HT1080 (cell line): ENCODE measurements at places on chromosomes 5 and 9.

GRCh38 chr9:4508246-4508906 lies 18.1 kb downstream of the SLC1A1 start:
- DNase-seq: peak; percentile 47

DNA sequence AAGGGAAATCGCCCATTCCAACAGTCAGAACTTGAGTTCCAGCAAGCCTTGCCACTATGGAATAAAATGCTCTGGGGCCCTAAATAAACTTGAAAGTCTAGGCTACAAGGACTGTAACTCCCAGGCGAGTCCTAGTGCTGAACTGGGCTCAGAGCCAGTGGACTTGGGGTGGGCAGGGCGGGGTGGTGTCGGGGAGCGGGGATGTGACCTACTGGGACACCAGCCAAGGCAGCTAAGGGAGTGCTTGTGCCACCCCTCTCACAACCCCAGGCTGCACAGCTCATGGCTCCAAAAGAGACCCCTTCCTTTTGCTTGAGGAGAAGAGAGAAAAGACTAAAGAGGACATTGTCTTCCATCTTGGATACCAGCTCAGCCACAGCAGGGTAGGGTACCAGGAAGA lies 61.5 kb downstream of the MEIKIN start:
- DNase-seq: no peak

DNA sequence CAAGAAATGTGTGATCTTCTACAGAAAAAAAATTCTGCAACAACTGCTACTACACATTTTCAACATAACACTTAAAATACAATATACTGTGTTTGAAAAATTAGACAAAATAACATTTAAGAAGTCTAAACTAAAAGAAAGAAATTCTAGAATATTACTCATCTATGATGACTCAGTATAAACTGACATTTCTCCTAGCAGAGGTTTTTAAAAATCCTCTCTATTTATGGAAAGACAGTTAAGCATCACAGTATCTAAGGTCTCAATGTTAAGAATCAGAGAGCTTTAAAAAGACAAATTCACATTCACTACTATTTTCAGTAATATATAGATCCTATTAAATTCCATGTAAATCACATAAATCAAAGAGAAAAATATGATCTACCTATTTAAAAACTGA lies 61.3 kb downstream of the NR2F1-AS1 start:
- DNase-seq: no peak

DNA sequence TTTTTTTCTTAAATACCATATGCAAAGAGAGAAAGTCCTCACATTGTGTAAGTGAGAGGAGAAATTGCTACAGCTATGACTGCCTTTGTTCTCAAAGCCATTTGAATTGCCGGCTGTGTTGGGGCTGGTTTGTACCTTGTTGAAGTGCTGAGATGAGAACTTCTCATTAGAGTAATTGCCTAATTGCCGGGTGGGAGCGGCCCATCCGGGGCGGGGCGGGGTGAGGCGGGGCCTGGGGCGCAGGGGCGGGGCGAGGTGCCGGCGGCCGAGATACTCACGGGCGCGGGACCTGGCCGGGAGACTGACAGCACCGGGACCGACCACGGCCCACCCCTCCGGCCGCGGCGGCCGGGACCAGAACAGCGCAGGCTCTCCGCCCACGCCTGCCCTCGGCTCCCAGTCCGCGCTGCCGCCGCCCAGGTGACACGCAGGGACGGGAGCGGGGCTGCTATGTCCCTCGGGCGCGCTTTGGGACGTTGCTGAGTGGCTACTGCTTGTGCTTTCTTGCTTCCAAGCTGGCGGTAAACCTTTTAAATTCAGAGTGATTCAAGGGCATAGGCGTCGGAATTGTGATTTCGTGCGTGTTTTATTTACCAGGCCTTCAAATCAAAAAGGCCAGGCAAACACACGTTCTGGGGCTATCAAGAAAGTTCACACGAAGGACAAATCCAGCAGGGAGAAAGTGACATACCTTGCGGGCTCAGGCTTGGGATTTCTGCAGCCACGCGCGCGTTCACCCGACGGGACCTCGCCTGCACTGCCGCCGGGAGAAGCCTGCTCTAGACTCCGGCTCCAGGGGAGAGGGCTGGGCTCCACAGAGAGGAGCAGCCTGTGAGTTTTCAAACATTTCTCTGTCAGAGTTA lies 269.1 kb downstream of the FANCC start:
- DNase-seq: peak; percentile 36

GRCh38 chr9:7095058-7095457 lies 337.3 kb downstream of the KDM4C start:
- DNase-seq: no peak

DNA sequence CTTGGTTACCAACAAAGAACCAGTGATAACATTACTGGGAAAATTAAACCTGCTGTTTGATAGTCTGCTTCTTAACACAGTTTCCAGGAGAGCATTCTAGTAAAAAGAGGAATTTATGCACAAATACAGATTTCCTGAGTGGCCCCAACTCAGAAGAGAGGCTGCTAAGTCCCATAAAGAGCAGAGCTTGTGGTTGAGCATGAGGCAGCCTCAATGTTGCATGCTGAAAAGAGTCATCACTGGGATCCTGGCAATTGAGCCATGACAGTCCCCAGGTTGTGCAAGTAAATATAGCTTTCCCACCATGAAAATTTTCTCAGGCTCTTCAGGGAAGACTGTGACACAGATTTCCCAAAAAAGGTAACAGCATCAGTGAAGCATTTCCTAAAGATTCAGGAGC lies 47.5 kb upstream of the ADRB2 start:
- no peak for DNase-seq

GRCh38 chr5:171410181-171410580 lies 9.3 kb upstream of the FGF18 start:
- no peak for DNase-seq

DNA sequence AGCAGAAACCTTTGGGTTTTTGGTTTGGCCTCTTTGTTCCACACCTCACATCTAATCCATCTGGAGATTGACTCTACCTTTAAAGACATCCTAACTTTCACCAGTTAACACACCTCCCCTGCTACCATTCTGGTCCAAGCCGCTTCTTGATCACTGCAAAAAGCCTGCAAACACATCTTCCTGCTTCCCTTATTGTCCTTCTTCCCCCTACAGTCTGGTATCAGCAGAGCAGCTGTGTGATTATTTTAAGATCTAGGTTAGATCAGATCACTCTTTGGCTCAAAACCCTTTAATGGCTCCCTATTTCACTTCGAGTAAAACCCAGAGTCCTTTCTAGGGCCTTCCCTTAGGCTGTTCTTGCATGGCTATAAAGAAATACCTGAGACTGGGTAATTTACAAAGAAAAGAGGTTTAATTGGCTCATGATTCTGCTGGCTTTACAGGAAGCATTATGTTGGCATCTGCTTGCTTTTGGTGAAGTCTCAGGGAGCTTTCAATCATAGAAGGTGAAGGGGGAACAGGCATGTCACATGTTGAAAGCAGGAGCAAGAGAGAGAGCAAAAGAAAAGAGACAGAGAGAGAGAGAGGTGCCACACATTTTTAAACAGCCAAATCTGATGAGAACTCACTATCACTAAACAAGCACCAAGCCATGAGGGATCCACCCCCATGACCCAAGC lies 1.5 kb upstream of the TEX10 start:
- DNase-seq: no peak

DNA sequence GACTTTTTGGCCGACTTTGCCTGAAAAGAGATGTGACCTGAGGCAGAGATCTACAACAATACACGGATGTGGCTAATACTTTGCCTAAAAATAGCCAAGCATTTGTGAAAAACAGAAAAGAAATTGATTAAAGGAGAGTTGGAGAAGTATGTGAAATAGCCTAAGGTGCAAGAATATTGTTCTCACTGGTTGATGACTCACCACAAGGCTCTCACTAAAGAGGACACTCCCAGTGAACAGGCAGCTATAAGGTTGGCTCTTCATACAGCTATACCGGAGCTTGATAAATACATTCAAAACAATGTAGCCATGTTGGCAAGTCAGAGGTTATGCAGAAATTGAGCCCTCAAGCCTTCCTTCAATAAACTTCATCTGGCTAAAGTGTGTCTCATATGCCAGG lies 317.2 kb upstream of the GRAMD2B start:
- DNase-seq: peak; percentile 31

DNA sequence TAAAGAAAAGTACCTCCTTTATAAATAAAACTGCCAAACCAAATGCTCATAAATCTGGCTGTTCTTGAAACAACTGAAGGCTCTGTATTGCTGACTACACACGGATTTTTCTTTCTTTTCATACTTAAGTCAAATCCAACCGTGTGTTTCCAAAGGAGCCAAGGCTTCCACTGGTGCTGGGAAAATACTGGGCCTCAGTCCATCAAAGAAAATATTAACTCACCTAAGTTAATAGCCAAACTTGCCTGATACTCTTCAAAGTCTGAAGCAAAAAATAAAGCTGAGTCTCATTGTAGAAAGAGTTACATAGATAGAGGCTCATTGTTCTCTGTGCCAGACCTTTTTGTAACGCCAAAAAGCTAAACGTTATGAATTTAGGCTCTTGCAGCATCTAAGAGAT lies 350.4 kb upstream of the CDH9 start:
- DNase-seq: no peak

DNA sequence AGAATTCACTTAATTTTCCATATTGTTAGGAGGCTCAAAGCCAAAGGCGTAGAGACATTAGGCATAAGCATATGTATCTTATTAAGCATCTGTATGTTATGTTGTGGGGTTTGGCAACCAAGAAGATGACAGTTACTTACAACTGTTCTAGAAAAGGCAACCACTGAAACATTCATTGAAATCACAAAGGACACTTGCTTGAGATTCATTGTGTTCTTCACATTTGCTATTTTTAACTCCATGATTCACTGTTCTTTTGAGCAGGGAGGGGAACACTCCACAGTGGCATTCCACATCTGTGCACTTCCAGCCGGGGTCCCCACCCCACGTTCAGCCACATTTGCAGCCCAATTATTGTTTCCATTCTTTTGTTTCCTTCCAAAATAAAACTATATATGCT lies 107.1 kb downstream of the PALM2AKAP2 start:
- peak; percentile 61 for DNase-seq

DNA sequence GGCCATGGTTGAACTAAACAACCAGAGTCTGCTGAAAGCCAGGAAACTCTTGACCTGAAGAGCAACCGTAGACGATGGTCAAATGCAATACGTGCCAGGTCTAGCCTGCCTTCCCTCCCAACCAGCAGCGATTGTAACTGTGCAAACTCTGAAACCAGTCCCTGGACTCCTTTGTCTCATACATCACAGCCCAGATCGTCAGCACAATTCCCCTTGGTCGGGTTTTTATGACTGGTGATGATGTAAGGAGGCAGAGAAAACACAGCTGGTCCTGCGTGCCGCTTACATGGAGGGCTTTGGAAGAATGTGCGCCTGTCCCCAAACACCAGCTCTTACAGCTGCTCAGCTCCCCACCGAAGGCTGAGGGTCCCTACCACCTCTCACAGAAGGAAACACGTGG lies 24.6 kb downstream of the SMIM23 start:
- DNase-seq: no peak

- DNase-seq: peak; percentile 65
These were observed 14.0 kb upstream of the PDLIM4 start for GRCh38 chr5:132243366-132243977.

DNA sequence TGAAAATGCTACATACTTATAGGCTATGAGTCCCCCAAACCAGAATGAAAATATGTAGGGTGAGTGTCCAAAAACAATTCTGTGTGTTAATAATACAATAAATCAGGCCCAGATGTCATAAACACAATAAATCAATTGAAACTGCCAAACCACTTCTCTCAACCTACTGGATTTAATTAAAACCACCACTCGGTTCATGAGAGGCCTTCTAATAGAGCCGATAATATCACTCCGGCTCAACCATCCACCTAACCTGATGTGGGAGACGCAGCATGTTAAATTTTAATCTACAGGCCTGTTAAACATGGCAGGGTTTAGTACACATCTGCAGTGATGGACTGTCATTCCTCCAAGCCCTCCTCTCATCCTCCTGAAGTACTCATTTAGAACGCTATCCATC lies 734.5 kb upstream of the ZNF608 start:
- DNase-seq: no peak

GRCh38 chr9:84493284-84493947 lies 152.9 kb upstream of the SLC28A3 start:
- DNase-seq: no peak

DNA sequence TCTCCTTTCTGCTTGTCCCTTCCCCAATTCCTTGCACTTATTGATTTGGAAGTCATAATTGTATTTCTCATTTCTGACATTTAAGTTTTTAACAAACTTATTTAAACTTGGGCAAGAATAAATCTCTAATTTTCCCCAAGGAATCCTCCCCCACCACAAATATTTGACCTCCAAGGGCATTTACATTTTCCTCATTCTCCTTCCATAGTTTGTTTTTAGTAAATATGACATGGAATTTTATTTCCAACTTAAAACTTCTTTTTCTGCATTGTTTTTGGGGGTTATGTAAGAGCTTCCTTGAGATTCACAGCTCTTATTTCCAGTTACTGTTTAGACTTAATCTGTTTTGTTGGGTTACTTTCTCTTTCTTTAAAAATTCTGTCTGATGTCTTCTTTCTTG lies 64.9 kb downstream of the ZNF618 start:
- DNase-seq: no peak

DNA sequence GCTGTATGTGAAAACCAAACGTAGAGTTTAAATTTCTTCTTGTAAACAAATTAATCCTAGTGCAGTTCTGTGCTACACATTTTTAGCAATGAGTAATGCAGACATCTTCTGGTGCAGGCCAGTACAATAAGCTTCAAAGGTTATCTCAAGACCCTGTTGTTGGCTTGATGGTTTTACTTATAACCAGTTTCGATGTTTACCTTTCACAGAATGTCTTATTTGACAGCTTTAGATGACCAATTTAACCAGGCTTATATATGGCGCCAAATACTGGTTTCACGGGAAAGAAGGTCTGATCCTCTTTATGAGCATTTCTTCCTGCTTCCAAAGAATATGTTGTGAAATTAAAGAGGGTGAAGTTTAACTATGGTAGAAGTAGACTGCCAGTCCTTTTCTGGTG lies 9.9 kb downstream of the ZFAND5 start:
- DNase-seq: no peak

DNA sequence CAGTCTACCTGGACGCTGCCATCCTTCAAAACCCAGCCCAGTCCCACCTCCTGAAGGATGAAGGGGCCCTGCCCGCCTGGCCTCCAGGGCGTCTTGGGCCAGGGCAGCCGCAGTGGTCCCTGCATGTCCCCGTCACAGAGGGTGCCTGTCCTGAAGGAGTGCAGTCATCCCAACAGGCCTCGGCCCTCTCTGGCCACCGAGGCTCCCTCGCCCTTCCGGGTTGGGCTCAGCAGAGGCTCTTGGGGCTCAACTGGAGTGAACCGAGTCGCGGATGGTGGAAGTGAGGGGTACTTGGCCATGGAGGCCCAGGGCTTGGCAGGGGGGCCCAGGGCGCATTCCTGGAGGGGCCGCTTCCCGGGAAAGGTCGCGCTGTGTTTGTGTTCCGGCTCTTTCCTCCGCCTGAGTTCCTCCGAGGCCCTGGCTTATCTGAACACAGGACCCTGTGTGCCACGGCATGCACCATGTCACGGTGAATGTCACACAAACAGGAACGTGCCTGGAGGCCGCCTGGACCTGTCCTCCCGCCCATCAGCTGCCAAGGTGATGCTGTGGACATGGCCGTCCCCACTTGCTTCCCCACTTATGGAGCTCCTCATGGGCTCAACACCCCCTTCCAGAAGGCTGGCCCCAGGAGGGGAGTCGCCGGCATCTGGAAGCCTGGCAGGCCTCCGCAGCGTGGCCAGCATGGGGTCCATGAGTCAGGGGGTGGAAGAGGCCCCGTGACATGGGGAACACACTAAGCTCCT lies 25.7 kb upstream of the OBP2B start:
- DNase-seq: no peak

- no peak for DNase-seq
These were observed 664 bp upstream of the IGFBPL1 start for GRCh38 chr9:38424918-38425317.
